Right ventricle myocardium superior (tissue), 1 donor: ENCODE measurements at places on chromosomes 5 and 9. TPM values are rescaled to one million over a fixed set of nuclear protein-coding genes. Genes with fewer than 3 reads are reported as not detected.

Gene GFI1B
- total RNA-seq = not detected

- no peak for DNase-seq
These were observed 366.0 kb downstream of the BRINP1 start for GRCh38 chr9:119003201-119003611.

Gene NSUN2
- total RNA-seq = 30.1 TPM

Gene LCN9
- not detected for total RNA-seq

DNA sequence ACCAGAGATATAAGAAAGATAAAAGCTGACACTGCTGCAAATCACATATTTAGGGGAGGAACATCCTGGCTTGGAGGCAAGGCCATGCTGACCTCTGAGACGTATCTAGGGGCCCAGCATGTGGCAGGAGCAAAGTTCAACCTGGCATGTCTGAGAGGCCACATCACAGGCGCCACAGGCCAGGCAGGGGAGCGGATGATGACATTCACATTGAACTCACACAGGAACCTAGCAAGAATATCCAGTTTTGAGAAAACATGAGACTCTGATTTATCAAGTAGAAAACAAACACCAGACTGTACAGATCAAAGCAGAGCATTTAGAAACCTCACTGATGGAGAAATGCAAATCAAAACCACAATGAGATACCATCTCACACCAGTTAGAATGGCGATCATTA lies 64.2 kb upstream of the STK32A start:
- no peak for DNase-seq

Gene MYMK
- not detected for total RNA-seq

Gene FBP1
- 1.1 TPM for total RNA-seq

DNA sequence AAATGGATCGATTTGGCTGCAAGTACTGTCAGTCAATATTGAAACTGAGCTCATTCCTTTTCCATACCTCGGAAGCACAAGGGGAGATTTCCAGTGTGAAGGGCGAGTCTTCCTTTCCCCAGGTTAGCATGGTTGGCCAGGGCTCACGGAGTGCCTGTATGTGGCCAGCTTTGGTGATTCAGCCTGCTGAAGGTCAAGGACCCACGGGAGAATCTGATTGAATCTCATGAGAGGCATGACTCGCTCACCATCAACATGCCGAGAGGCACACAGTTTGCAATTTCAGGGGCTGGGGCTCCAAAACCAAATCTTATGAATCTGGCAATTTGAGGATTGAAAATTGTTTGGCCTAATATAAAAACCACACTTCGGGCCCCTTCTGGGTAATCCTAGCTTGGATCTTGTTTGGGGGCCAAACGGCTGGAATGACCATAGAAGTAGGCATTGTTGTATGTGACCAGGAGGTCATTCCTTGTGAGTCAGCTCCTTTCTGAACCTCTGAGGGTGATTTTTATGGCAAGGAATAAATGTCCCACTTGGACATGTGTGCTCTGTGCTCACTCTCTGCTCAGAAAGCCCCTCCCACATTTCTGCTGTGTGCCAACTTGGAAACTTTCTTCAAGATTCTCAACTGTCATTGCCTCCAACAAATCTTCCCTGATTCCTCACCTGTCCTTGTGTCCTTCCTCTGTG lies 69.8 kb downstream of the DOCK2 start:
- DNase-seq = no peak

Gene PSAT1
- 0.83 TPM for total RNA-seq

Gene GADD45G
- 48.9 TPM for total RNA-seq

GRCh38 chr9:94944626-94945025 lies 218.1 kb downstream of the AOPEP start:
- DNase-seq = no peak

- DNase-seq = no peak
These were observed 2.5 kb downstream of the FEM1C start for GRCh38 chr5:115542086-115542485.

- DNase-seq = no peak
These were observed 64.9 kb downstream of the CDC42SE2 start for GRCh38 chr5:131328536-131329285.

DNA sequence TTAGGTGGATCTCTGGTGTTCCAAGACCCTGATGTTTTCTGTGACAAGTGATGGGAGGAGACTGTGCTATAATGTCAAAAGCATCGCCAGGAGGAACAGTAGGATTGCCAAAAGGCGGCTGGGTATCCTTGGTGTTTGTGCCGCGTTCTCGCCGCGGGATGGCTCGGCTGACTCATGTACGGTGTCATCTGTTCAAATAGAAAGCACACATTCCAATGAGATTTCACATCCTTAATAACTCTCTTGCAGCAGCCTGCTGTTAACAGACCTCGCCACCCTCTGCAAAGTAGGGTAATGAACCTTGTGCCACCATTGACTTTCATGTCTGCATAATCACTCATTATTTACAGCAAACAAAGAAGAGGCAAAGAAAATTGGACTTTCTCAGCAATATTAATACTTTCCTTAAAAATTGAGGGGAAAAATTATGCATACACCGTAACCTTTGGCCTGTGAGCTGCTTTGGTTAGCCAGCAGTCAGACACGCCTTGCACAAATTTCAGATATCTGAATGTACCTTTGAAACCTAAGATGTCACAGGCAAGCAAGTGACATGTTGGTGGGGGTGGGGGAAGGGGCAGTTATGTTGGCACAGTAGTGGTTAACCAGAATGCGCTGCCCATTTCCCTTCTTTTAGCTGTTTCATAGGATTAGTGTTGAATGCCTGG lies 289.4 kb downstream of the EFNA5 start:
- DNase-seq = no peak

DNA sequence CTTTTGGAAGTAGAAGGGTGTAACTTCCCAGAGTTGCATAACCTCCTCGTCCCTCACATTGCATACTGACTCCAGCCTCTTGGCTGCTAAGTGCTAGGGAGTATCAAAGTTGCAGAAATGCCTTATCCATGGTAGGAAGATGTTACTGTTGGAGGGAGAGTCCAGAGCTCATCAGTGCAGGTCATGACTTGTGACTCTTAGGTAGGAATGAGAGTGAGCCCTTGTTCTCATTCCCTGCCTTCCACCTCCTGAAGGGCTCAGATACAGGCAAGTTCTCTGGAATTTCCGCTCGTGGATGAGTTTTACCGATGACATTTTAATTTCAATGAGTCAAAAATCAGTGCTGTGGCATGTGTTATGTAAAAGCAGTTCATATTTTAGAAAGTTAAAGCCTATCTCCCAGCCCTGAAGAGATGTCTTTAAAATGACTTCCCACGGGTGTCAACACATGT lies 17.0 kb downstream of the IRX1 start:
- no peak for DNase-seq

Gene CCDC152
- 0.56 TPM for total RNA-seq

Gene GFRA3
- 0.94 TPM for total RNA-seq

Gene NOL6
- 13.0 TPM for total RNA-seq

GRCh38 chr5:177509381-177509951 lies at the start of gene DOK3:
DOK3 (minus strand) TSS chr5:177509826; CDS start chr5:177509540, 286 bp downstream.
- peak; percentile 78 for DNase-seq

DNA sequence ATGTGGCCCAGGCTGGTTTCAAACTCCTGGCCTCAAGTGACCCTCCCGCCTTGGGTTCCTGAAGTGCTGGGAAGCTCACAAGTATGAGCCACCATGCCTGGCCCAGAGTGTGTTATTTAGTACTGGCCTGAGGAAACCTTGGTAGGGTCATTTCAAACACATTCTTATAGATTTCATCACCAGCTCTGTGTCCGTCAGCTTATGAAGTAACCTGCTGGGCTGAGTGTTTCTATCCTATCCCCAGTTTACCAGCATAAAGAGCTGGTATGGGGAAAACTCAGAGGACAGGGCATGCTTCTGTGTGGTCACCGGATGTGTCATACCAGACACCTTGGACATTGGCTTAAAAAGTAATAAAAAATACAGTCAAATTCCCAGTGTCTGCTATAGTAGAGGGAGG lies 45.3 kb downstream of the PTPN3 start:
- no peak for DNase-seq

Gene NSA2
- 35.1 TPM for total RNA-seq

Gene LCN15
- total RNA-seq = not detected

GRCh38 chr9:121322737-121323448 lies 47.2 kb downstream of the STOM start:
- DNase-seq = no peak

DNA sequence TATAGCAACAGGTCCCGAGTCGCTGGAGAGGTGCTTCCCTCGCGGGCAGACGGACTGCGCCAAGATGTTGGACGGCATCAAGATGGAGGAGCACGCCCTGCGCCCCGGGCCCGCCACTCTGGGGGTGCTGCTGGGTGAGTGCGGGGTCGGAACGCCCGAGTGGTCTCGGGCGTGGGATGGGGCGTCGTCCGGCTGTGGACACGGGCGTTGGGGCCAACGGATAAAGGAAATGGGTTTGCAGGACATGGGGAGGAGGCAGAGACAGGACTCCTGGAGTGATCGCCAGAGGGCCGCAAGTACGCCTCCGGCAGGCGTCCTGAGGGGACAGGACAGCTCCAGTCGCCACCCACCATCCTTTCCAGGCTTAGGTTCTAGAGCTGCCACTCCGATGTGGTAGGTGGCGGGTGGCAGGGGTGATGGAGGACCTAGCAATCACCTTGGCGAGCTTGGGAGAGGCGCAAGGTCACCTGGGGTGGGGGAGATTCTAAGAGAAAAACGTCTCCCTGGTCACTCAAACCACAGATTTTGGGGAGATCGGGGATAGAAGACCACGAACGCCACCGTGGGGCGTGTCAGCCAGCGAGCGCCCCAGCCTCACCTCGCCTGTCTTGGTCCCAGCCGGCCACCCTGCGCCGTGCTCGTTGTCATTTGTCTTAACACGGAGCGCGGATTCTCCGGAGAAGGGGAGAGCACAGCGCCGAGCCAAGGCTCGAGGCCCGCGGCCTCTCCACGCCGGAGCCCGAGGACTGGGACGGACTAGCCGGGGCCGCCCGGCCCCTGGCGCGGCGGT lies 922 bp downstream of the LMX1B start:
- no peak for DNase-seq

Gene FYB1
- 4.2 TPM for total RNA-seq

- no peak for DNase-seq
These were observed 4.9 kb upstream of the OXCT1 start for GRCh38 chr5:41875121-41875520.

- DNase-seq = peak; percentile 74
These were observed 185.9 kb downstream of the MSX2 start for GRCh38 chr5:174910245-174910737.

DNA sequence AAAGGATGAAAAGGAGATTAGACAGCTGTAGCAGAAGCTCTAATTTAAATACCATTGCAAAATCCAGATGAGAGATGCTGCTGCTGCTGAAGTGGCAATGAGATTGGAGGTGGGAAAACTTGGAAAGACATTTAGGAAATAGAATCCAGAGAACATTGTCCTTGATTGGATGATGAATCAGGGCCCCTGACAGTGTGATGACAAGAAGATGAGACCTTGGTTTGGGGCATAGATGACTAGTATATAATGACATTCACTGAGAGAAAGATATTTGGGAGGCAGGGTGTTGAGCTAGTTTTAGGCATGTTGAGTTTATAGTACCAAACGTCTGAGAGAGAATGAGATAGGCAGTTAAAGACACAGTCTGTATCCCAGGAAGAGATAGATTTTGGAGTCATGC lies 311.5 kb upstream of the MPDZ start:
- no peak for DNase-seq

- no peak for DNase-seq
These were observed 43.4 kb upstream of the S1PR3 start for GRCh38 chr9:88947581-88948573.

Gene BNIP1
- 9.1 TPM for total RNA-seq

- no peak for DNase-seq
These were observed 529.2 kb downstream of the EBF1 start for GRCh38 chr5:158570502-158570901.

- DNase-seq = peak; percentile 53
These were observed 958 bp upstream of the HSPA5 start for GRCh38 chr9:125241863-125242739.

DNA sequence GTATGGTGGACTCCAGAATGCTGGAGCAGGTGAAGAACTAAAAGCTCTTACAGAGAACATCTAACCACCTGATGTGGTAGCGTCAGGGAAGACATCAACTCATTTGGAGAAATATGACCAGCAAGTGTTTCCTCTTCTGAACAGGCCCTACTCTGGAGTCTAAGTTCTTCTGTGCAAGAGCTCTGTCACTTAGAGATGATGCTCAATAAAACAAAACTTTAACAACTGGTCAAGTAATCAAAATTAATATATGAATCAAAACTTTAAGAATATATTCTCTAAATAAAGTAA lies 85.8 kb downstream of the CYFIP2 start:
- no peak for DNase-seq

GRCh38 chr5:132407970-132408369 lies 38.5 kb downstream of the SLC22A5 start:
- no peak for DNase-seq

DNA sequence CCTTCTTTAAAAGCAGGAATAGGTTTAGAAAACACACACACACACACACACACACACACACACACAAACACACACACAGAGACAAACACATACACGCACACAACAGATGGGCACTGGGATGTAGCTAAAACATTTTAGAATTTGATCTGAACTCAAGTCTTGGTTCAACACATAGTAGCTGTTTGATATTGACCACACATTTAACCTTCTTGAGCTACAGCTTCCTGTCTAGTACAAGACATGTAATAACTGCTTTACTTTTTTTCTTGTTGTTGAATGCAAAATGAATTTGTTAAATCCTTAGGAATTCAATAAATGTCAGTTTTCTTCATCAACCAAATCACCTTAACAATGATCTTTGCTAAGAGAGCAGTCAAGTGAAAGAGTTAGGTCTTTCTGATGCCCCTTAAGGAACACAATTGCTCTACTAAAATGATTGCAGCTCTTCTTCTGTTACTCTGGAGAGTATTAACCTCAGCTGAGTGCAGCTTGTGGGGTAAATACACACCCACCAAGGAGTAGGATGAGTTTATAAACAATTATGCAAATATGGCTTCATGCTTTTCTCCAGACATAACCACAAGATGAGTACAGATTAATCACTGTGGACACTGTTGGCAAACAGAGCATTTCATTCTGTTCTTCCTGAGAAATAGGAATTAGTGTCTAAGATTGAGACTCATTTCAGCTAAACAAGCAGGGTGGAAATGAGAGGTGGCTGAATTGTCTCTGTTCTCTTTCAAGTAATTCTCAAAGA lies 302.9 kb upstream of the PAPPA start:
- no peak for DNase-seq

DNA sequence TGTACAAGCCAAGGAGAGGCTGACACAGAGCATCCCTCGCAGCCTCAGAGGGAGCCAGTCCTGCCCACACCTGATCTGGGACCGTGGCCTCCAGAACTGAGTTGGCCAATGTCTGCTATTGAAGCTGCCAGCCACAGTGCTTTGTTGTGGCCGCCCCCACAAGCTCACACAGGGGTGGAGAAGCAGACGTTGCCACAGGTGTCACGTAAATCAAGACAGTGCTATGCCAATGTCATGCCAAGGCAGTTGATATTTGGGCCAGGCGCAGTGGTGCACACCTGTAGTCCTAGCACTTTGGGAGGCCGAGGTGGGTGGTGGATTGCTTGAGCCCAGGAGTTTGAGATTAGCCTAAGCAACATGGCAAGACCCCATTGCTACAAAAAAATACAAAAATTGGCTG lies 17.3 kb upstream of the TERT start:
- DNase-seq = no peak
